ENCODE measurements at places on chromosomes 1 and 21.

DNA sequence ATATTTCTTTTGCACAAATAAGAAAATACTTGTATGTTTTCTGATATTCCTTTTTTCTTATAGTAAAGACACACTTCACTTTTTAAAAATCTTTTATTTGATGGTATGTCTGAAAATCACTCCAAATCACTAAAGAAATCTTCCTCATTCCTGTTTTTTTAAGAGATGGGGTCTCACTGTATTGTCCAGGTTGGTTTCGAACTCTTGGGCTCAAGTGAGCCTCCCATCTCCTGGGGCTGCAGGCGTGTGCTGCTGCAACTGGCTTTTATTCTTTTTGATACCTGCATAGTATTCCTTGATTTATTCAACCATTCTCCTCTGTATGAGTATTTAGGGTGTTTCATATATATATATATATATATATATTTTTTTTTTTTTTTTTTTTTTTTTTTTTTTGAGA lies 88.1 kb downstream of the OSBPL9 start:
- H3K4me1 ChIP-seq: no peaks in the 10 kb centered on the region
- no peak overlapping the region for H3K27ac ChIP-seq
- no peaks in the 10 kb centered on the region for H3K27me3 ChIP-seq
- H3K4me3 ChIP-seq: no peak overlapping the region
- no peak for DNase-seq
- no peaks in the 10 kb centered on the region for H3K36me3 ChIP-seq

- H3K36me3 ChIP-seq: no peaks in the 10 kb centered on the region
- H3K4me1 ChIP-seq: peaks cover 30% of the 10 kb centered on the region
- H3K27me3 ChIP-seq: no peaks in the 10 kb centered on the region
- no peak overlapping the region for H3K4me3 ChIP-seq
- no peak for DNase-seq
- H3K27ac ChIP-seq: 0 out of 2 replicates have a peak overlapping the region, but pooled peaks have one; percentile 23
Measured at GRCh38 chr1:38120552-38121230, 74.1 kb upstream of the POU3F1 start.

DNA sequence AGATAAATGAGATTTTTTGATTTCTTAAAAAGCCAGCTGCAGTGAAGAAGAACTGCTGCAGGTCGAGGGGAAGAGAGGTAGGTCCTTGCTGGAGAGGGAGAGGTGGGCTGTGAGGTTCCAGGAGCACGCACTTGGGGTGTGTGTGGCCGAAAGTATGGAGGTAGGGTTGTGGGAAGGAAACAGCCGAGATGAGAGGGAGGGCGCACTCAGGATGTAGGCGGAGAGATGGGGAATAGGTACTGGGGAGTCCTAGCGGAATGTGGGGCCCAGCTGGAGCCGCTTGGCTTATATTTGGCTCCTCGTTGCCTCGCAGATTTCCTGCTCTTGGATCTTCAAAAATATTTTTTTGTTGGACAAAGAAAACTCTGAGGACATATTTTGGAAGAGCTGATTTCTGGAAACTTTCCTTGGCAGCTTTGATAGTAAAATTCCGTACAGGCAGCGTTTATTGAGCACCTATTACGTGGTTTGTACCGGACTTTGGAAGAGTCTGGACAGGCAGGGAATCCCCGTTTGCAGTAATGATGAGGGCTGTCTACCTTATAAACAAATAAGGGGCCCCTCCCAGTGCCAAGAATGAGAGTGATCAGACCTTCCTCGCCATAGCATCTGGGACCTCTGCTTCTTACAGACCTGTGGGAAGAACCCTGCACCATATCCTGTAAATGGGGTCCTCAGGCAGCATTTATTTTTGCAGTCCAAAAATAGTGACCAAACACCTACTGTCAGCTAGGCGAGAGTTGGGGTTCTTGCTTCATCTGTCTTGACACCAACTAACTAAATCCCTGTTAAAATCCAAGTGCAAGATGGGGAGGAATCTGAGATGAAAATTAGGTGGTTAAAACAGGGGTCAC lies 1.5 kb downstream of the LRRC8D start:
- H3K27me3 ChIP-seq: peaks cover 6% of the 10 kb centered on the region
- H3K36me3 ChIP-seq: peaks cover 19% of the 10 kb centered on the region
- peak; percentile 46 for DNase-seq
- H3K4me3 ChIP-seq: peak overlapping the region; percentile 90
- H3K4me1 ChIP-seq: peaks cover 45% of the 10 kb centered on the region

- H3K4me3 ChIP-seq: peak overlapping the region; percentile 45
- H3K27ac ChIP-seq: peak overlapping the region; percentile 100
- H3K27me3 ChIP-seq: no peaks in the 10 kb centered on the region
- H3K4me1 ChIP-seq: peaks cover 62% of the 10 kb centered on the region
Measured at GRCh38 chr1:113042285-113043143, 30.5 kb upstream of the LRIG2 start.

DNA sequence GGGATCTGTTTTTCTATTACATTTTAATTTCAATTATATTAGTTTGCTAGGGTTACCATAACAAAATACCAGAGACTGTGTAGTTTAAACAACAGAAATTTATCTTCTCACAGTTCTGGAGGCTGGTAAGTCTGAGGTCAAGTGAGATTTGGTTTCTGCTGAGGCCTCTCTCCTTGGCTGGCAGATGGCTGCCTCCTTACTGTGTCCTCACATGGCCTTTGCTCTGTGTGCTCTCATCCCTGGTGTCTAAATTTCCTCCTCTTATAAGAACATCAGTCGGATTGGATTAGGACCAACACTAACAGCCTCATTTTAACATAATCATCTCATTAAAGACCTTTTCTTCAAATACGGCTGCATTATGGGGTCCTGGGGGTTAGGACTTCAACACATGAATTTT lies 195.2 kb upstream of the CHODL start:
- H3K27me3 ChIP-seq: no peaks in the 10 kb centered on the region
- no peak for DNase-seq
- no peak overlapping the region for H3K27ac ChIP-seq
- H3K4me3 ChIP-seq: no peak overlapping the region
- H3K36me3 ChIP-seq: no peaks in the 10 kb centered on the region

DNA sequence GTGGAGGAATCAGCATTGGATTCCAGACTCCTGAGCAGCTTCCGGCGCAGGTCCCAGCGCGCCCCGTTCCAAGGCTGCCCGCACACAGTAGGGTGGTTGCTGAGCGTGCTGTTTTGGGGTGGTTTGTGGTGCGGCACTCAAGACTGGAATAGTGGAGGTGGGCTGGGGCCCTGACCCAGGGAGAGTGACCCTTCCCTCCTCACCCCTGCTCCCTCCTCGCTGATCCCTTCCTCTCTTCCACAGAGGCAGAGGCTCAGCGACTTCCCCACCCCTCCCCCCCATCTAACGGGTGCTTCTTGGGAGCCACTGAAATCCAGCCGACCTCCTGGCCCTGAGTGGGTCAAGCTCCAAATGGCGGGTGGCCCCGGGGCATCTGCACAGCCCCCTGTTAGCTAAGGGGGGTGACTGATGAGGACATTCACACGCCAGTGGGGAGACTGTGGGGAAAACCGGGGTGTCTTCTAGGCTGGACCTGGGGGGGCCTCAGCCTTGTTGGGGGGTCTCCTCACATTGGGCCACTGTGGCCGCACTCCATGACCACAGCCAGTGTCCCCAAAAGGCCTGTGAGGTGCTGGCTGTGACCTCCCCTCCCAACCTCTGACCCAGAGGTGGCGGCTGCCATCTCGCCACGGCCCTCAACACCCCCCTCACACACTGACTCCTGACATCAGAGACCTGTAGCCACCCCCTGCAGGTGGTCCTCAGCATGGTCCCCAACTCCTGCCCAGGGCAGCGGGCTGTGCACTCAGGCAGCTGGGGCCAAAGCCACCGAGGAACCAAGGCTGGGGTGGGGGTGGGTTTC lies 3.9 kb upstream of the HES4 start:
- H3K4me3 ChIP-seq: no peak overlapping the region
- H3K27me3 ChIP-seq: peaks cover 75% of the 10 kb centered on the region
- no peak for DNase-seq
- H3K4me1 ChIP-seq: peaks cover 14% of the 10 kb centered on the region
- H3K36me3 ChIP-seq: no peaks in the 10 kb centered on the region

- no peaks in the 10 kb centered on the region for H3K36me3 ChIP-seq
- no peak overlapping the region for H3K4me3 ChIP-seq
- H3K27me3 ChIP-seq: no peaks in the 10 kb centered on the region
- no peak overlapping the region for H3K27ac ChIP-seq
Measured at GRCh38 chr1:170225781-170226530, 80.2 kb downstream of the NTMT2 start.

Data from WTC11 (cell line).